ENCODE measurements at places on chromosomes 2 and 18. TPM values are rescaled to one million over a fixed set of nuclear protein-coding genes. Genes with fewer than 3 reads are reported as not detected.

GRCh38 chr2:235542733-235543127 is 48.9 kb downstream of the AGAP1 start:
- DNase-seq = no peak

SNTG2 gene
- 2.4 TPM for total RNA-seq

DNA sequence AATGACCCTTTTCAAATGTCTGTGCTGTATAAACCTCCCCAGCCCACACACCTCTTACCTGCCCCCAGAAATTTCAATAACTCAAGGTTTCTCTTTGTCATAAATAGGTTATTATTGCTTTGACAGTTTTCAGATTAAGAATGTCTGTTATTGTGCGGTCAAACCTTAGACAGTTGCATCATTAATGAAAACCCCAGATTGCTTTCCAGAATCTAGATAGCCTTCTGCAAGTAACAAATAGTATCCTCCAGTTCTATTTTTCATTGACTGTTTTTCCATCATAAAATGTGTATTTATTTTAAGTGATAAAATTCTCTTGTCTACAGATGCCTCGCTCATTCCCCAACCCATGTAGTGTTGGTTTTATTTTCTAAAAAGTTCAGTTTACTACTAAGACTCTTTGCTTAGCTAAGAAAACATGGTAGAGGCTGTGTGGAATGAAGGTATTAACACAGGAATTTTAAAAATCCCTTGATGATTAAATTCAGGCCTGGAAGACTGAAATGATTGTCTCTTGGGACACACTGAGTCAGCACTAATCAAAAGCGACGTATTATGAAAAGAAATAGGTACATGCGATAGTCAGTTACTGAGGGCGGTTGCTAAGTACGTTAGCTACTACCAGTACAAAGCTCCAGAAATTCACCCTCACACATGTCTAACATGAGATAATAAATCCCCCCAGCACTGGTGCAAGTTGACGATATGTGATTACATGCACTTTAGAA is 38.4 kb upstream of the ITGAV start:
- DNase-seq = no peak

DNA sequence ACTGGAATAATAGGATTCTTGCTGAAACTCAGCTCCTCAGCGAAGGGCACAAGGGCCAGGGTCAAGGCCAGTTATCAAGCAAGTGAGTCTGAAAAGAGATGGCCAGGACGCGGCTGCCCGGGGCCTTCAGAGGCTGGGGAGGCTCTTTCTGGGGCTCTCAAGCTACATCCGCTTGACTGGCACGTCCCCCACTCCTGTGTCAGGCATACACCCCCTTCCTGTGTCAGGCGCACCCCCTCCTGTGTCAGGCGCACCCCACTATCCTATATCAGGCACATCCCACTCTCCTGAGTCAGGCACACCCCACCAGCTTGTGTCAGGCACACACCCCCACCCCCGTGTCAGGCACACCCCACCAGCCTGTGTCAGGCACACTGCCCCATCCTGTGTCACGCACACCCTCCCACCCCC is 91.8 kb downstream of the TPO start:
- no peak for DNase-seq

GRCh38 chr2:187232749-187233148 is 215.3 kb downstream of the CALCRL start:
- DNase-seq = no peak

GRCh38 chr2:175461839-175462238 is 280.3 kb upstream of the ATP5MC3 start:
- no peak for DNase-seq

BOK gene
- total RNA-seq = 0.10 TPM

GRCh38 chr2:109638795-109639194 is 24.6 kb downstream of the SOWAHC start:
- no peak for DNase-seq

GRCh38 chr2:219831957-219832356 is 204.5 kb downstream of the SLC4A3 start:
- no peak for DNase-seq

GRCh38 chr2:125169764-125170146 is 1144.7 kb downstream of the CNTNAP5 start:
- no peak for DNase-seq

DNA sequence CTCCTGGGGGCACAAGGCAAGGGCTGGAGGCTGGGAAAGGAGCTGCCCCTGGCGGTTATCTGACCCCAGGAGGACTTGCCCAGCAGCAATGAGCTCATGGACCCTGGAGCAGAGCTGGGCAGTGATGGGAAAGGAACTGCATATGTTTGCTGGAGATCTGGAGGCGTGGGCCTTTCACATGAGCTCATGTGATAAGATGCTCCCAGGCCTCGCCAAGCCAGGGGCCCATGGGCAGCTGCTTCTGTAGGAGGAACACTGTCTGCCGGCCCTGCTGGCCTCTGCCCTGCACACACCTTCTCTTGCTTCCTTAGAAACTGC is 9.0 kb upstream of the NPPC start:
- no peak for DNase-seq

MC4R gene
- total RNA-seq = not detected

MTCL1 gene
- total RNA-seq = 5.8 TPM

GRCh38 chr2:37842732-37843440 is 82.2 kb upstream of the RMDN2 start:
- DNase-seq = no peak

DNA sequence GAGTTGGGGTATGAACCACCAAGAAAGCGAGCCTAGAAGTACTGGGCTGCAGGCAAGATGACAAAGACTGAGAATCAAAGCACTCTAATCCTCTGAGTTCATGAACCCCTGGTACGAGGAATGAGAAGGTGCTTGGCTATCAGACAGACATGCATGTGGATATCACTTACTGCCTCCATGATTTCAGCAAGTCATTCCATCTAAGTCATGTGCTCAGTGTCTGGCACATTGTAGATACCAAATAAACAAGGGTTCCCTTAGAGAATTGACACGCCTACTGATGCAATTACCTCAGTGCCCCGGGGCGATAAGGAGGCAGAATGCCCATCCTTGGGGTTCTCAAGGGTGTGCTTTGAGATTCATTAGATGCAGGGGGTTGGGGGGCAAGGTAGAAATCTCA is 125.6 kb upstream of the PKDCC start:
- DNase-seq = no peak

ABCA12 gene
- total RNA-seq = not detected

GRCh38 chr2:172922815-172923214 is 152.8 kb upstream of the MAP3K20 start:
- DNase-seq = no peak

DNA sequence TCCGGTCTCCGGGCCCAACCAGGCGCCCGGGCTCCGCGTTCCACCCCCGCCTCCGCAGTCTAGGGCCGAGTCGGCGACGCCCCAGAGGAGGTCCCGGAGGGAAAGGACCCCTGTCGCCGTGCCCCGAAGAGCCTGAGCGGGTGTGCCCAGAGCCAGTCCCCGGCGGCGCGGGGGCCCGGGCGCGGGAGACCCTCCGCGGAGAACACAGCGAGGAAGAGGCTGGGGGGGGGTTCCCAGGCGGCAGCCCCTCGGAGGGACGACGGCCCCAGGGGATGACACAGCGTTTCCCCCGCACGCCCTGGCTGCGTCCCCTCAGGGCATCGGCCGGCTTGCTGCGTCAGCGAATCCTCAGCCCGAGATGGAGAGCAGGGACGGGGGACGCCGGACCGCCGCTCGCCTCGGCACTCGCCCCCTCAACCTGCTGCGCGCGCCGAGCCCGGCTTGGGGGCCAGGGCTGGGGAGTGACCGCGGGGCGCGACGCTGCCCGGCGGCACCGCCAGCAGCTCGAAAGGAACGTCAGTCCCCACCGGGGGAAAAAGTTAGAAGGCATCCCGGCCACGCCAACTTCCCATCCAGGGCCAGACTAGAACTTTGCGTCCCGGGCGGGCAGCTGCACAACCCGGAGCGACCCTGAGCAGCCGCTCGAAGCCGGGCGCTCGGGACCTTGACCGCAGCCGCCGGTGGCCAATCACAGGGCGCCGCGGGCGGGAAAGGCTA is 711 bp downstream of the SFXN5 start:
- no peak for DNase-seq

GRCh38 chr18:80228051-80228848 is 19.1 kb downstream of the PARD6G start:
- DNase-seq = no peak

C2orf15 gene
- 1.0 TPM for total RNA-seq

DNA sequence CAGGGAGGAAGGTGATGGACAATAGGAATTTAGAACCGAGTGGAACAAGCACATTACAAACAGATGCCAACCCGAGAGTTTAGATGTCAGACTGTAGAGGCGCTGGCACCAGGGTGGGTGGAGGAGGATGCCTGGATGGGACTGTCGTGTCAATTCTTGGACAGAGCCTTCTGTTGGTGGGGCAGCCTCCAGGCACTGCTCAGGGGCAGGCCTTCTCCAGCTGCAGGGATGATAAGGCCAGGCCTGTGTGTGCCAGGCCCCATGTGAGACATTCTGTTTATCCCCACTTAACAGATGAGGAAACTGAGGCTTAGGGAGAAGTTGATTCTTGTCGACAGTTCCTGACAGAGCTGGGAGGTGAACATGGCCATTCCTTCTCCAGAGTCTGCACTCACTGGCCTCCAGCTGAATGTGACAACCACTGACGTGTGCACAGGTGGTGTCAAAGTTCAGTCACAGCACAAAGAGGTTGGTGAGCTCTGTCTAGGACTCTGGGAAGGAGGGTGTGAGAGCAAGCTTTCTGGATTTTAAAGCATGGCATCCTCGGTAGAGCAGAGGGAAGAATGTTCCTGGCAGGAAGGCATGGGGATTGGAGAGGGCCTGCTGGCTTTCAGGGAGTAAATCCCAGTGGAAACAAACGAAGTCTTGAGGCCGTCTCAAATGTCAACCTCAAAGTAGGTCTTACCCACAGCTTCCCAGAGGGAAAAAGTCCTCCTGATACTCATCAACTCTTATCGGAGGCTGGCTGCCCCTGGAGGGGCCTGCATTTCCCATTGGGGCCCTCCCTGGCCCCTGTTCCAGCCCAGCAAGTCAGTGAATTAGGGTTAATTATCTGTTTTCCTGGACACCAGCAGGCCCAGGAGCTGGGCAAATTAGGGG is 52.4 kb downstream of the GLI2 start:
- DNase-seq = no peak

DNA sequence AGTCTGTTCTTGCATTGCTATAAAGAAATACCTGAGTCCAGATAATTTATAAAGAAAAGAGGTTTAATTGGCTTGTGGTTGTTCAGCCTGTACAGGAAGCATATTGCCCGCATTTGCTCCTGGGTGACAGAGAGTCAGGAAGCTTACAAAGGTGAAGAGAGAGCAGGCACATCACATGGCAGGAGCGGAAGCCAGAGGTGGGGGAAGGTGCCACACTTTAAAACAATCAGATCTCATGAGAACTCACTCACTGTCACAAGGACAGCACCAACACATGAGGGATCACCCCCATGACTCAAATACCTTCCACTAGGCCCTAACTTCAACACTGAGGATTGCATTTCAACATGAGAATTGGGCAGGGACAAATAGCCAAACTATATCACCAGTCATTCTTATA is 124.8 kb upstream of the COL5A2 start:
- no peak for DNase-seq

GRCh38 chr2:124678043-124678442 is 653.0 kb downstream of the CNTNAP5 start:
- no peak for DNase-seq

LOXHD1 gene
- not detected for total RNA-seq

DNA sequence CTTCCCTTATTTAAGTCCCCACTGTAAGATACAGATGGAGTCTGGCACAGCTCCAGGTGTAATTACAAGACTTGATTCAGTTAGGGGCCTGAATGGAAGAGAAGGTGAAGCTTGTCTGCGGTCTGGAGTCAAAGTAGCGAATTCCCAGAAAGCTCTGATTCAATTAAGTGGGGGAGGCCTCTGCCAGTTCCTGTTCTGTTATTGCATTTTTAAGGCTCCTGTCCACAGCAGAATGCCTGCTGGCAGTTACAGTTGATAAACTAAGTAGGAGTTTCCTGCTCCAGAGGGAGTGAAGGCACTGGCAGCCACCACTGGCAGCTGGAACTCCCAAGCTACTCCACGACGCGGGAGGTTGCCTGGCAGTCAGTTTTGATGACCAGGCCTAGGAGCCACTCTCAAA is 181.1 kb downstream of the SOCS6 start:
- no peak for DNase-seq

ASPRV1 gene
- 1.1 TPM for total RNA-seq

DNA sequence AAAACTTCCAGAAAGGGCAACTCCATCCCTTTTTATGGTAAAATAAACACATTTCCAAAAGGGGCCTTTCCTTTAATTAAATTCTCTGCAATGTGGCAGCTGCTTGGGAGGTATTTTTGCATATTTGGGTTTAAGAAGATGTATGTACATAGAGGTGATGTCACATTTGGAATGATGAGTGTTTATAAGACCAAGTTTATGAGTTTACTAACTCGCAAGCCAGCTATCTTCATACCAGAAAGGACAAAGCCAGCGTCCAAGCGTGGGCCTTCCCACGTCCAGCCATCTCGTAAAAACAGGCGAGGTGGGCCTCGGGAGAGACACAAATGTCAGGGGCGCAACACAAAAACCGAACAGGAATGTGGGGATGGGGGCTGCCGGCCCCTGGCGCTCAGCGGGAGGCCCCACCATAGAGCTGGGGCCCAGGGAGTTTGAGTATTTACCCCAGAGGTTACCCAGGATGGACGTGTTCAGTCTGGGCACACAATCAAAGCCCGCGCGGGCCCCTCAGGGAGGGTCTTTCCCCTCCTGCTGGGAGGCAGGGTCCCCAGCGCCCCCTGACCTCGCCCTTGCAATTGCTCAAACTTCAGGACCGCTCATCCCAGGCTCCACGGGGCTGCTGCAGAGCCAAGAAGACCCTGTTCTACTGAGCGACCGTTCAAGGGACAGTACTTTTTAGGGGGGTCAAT is 137.3 kb downstream of the TWIST2 start:
- DNase-seq = no peak

DNA sequence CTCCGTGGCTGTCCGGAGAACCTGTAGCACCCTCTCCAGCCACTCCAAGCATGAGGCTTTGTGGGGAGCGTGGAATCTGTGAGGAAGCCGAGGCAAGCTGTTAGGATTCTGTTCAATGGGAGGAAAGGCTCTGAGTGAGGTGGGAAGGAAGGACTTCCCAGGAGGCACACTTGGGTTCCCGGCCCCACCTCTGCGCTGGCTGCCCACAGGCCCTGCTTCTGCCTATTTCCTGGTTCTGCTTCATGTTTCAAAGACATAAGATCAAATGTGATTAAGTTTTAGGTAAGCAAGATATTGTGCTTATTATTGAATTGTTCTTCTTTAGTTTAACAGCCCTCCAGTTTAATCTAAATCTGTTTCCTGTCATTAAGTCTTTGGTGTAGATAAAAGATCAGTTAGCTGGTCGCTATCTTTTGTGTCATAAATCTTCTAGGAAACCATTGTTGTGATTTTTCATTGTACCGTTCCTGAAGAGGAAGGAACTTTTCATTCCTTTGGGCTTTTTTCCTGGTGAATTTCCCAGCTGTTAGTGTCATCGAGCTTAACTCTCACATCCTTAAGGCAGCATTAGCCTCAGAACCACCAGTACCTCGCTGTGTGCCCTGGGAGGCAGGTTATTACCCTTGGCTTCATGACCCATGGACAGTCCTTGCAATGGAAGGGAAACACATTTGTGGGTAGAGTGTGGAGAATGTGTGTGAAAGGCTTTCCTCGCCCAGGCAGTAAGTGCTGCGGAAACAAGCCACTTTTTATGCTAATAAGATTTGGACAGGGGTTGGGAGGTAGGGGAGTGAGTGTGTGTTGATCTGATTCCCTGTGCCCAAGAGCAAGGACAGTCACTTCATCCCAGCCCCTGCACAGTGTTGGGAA is 61.9 kb upstream of the ALPP start:
- no peak for DNase-seq

- no peak for DNase-seq
These were observed 11.0 kb downstream of the SDC1 start for GRCh38 chr2:20213651-20214565.

TWIST2 gene
- total RNA-seq = not detected

MAPK4 gene
- total RNA-seq = not detected

GRCh38 chr2:199160081-199160480 is 297.7 kb downstream of the SATB2 start:
- DNase-seq = no peak

LRP2 gene
- total RNA-seq = not detected

Data from B cell (primary cell).